ENCODE measurements at places on chromosomes 13 and 19.

- no peak for DNase-seq
Observed at GRCh38 chr13:30932481-30933353, at the start of gene TEX26. Gene TEX26, plus strand, starts transcription at chr13:30932656. Its CDS starts 60 bp downstream, at chr13:30932716.

GRCh38 chr13:97967948-97968347, 14.5 kb downstream of the IPO5 start:
- no peak for DNase-seq

DNA sequence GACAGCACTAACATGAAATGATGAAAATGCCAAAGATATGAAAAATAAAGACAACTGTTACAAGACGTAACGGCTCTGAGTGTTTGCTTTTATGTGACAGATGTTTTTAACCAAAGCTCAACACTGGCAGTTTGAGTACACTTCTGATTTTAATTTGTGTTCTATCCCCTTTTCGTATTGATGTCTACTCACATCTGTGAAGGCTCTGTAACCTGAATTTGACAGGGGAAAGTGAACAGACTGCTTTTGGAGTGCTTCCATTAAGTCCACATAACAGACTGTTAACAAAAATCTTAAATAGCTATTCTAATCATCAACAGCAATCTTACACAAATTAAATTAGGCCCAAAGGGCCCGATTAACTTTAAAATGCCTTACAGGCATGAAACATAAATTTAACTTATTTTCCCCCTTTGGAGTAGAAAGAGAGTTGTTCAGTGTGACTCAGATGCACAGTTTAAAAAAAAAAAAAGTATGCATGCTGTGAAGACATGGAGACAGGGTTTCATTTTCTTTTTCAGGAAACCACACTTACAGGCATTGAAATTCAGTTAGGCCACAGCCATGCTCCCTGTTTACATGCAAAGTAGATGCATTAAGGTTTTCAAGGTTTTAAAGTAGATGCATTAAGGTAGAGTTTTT, 16.3 kb upstream of the RNASEH2B start:
- DNase-seq = peak; percentile 88

DNA sequence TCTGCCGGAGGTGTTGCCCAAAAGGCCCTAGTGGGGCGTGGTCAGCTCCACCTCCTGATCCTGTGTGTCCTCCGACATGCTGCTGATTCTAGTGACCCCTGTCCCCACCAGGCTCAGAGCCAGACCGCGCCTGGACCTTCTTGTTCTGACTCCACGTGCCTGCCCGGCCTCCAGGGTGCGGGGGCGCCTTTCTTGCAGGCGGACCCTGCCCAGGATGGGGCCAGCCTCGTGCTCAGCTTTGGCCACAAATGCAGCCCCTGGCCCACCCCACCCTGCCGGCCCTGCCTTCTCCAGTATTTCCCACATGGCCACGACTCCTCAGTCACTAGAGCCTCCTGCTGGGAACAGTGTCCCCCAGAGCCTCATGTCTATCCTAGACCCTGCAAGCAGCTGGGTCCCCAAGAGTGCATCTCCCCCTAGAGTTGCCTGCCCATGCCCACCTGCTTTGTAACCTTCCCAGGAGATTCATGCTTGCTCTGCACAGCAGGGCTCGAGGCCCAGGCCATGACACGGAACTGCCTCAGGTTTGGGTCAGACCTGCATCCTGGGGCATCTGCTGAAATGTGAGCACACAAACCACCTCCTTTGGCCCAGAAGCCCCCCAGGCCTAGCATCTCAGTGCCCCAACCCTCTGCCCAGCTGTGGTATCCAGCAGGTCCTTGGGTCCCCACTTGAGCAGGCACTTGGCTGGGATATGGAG, 27.0 kb downstream of the TMEM161A start:
- no peak for DNase-seq

GRCh38 chr19:30386551-30387143, 14.5 kb downstream of the ZNF536 start:
- DNase-seq = no peak

GRCh38 chr13:73520566-73521289, 461.9 kb downstream of the KLF5 start:
- no peak for DNase-seq

DNA sequence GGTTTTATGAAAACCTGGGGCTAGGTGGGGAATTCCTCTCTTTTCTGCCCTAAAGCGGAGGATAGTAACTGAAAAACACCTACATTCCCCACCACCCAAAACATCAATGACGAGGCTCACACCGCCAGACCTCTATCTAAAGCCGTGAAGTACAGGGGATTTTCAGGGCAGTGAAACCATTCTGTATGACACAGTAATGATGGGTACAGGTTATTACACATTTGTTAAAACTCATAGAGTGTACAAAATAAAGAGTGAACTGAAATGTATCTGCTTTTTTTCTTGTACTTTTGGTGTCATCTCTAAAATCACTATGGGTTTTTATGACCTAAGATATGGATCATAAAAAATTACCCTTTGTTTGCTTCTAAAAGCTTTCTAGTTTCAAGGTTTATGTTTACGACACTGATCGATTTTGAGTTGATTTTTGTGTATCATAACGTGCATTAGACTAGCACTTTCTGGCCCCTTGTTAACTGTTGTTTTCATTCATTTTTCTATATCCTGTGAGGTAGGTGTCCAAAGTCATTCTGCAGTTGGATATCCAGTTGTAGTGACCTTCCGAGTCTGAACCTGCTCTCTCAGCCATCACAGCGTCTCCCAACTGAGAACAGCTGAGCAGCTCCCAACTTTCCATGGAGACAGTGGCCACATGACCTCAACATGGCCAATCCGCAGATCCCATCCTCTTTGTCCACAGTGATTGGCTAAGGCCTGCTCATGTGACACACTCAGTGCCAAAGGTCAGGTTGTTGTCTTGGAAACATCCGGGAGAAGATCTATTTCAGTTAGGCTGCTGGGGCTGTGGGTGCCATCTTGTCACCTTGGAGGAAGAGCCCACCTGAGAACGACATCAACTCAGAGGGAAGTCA, 10.3 kb downstream of the MBD3L2B start:
- no peak for DNase-seq

Data from NCI-H526 treated with DMSO at 0.1 percent for 48 hours (cell line).